ENCODE measurements at places on chromosomes 7 and 10. TPM values are rescaled to one million over a fixed set of nuclear protein-coding genes. Genes with fewer than 3 reads are reported as not detected.

DNA sequence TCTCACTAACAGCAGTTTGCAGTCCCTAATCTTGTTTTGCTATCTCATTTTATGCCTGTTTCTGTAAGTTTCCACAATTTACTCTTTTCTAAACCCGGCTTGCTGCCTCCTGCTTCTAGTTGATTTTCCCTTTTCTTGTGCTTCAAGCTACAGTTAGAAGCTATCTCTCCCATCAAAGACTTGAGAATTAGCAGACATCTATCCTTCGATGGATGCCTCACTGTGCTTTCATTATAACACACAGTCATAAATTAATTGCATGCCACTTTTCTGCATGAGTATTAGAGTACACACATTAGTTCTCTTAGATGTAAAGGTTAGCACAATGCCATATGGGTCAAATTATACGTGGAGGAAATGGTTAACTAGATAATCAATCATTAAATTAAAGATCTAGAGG, 48.7 kb downstream of the SEMA3A start:
- no peaks in the 10 kb centered on the region for H3K27me3 ChIP-seq
- H3K4me3 ChIP-seq = no peak overlapping the region
- H3K36me3 ChIP-seq = no peaks in the 10 kb centered on the region
- no peaks in the 10 kb centered on the region for H3K4me1 ChIP-seq

The THSD7A gene
- 0.75 TPM for total RNA-seq

DNA sequence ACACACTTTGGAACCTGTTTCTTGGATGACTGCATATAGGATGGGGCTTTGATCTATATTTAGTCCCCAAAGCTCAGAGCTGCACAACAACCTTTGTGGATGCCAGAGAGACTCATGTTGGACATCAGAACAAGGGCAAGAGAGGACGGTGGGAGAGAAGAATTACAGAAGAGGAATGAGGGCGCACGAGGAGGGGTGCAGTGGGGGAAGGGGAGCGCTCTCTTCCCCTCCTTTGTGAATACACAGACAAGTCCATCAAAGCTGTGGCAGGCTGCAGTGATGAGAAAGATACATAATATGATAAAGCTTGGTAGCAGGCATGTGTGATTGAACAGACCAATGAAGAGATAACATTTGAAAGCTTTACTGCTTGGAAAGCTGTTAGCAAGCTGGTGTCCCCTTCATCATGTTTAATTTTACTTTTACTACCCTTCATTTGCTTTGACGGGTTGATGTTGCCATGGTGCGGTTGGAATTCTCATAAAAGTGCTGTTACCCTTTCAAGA, 857.8 kb downstream of the KCNMA1 start:
- H3K27ac ChIP-seq = no peak overlapping the region
- H3K4me1 ChIP-seq = no peaks in the 10 kb centered on the region
- no peak overlapping the region for H3K4me3 ChIP-seq
- DNase-seq = no peak

GRCh38 chr10:99337311-99337811, 8.2 kb downstream of the CNNM1 start:
- H3K27ac ChIP-seq = no peak overlapping the region
- no peak for DNase-seq
- no peak overlapping the region for H3K4me3 ChIP-seq
- no peaks in the 10 kb centered on the region for H3K4me1 ChIP-seq

All from natural killer cell treated with Interleukin-12 subunit alpha and Interleukin-12 subunit beta and Interleukin-15 and Interleukin-18, amount 100 ng/mL, for 72 hours (primary cell).